Activated naive CD4-positive, alpha-beta T cell (primary cell): ENCODE measurements at places on chromosomes 2 and 18.

GRCh38 chr2:234071664-234072063, 21.2 kb downstream of the SPP2 start:
- no peak for DNase-seq

DNA sequence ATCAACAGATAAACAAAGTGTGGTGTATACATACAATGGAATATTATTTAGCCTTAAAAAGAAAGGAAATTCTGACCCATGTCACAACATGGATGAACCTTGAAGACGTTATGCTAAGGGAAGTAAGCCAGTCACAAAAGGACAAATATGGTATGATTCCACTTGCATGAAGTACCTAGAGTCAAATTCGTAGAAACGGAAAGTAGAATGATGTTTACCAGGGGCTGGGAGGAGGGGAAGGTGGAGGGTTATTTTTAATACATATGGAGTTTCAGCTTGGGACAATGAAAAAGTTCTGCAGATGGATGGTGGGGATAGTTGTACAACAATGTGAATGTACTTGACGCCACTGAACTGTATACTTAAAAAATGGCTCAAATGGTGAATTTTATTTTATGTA, 3.3 kb upstream of the DES start:
- no peak for DNase-seq

GRCh38 chr18:77271576-77272481, 22.2 kb downstream of the GALR1 start:
- DNase-seq, result no peak

DNA sequence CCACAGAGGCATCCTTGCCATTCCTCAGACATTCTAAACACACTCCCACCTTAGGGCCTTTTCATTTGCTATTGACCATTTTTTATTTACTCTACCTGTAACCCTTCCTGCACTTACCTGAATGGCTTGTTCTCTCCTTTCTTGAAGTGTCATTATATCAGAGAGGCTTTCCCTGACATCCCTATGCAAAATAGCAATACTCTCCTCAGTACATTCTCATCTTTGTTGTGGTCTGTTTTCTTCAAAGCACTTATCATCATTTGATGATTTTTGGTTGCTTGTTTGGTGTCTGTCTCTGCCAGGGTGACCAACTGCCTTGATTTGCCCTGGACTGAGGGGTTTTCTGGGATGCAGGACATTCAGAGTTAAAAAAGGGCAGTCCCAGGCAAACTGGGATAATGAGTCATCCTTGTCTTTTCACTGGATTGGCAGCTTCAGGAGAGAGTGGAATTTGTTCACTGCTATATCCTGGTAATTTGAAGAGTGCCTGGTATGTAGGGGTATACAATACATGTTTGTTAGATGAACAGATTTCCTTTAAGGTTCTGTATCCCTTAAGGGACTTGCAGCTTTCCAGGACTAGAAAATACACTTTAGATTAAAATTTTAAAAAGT, 102.4 kb downstream of the BABAM2 start:
- DNase-seq, result no peak
